ENCODE measurements at places on chromosomes 11 and 22.

DNA sequence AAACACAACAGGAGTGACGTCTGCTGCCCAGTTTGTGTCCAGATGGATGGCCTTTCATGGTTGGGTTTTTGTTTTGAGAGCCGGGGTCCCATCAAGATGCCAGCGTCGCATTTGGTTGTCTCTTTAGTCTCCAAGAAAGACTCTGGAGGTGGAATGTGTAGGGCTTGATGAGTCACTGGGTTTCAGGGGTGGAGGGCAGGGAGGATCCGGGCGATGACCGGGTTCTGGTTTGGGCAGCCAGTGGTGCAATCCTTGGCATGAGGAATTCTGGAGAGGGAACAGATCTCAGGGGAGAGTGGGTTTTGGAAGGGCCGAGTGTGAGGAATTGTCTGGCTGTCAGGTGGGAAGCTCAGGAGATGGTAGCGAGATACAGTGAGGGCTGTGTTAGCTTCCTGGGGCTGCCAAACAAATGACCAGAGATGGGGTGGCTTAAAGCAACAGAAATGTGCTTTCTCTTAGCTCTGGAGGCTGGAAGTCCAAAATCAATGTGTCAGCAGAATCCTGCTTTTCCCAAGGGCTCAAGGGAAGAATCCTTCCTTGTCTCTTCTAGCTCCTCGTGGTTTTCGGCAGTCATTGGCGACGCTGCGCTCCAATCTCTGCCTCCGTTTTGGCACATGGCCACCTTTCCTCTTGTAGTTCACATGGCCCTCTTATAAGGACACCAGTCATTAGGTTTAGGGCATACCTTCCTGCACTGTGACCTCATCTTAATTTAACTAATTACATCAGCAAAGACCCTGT lies 26.4 kb upstream of the PPFIA1 start:
- no peak for DNase-seq

DNA sequence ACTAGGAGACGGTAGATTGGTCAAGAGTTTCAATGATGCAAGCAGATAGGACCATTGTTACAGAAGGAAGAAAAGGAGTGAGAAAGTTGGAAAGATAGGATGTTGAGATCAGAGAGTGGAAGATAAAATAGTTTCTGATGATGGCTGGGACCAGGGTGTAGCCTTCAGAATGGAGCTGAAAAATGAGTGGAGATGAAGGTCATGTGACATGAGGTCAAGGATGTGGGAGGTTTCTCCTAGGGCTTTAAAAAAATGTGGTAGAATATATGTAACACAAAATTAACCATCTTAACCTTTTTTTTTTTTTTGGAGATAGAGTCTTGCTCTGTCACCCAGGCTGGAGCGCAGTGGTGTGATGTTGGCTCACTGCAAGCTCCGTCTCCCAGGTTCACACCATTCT lies 18.3 kb upstream of the PEX26 start:
- DNase-seq = no peak

DNA sequence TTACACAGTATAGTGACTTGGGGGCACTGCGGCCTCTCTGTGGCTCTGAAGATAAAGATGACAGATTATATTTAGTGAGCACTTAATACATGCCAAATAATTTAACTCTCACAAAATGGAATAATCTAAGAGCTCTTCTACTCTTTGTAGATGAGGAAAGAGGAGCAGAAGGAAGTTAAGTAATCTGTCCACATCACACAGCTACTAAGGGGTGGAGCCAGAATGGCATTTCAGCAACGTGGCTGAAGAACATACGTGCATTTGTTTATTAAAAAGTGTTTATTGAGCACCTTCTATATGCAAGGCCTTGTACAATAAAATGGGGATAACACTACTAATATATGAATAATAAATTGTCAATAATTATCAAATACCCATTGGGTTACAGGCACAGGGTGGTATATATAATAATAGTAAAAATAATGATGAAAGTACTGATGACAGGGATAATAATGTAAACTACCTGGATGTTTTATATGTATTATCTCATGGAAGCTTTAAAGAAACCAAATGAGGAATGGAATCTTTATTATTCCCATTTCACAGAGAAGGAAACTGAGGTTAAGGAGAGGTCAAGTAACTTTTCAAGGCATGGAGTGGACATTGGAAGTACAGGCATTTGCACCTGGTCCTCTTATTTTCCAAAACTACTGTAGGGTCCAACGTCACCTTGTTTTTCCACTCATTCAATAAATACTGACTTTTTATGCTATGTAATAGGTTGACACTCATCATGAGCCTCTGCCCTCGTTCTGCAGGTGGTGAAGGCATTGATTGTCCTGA lies 38.0 kb upstream of the IL17RA start:
- DNase-seq = no peak

GRCh38 chr11:2149864-2150847 lies 10.9 kb downstream of the INS start:
- DNase-seq = no peak

DNA sequence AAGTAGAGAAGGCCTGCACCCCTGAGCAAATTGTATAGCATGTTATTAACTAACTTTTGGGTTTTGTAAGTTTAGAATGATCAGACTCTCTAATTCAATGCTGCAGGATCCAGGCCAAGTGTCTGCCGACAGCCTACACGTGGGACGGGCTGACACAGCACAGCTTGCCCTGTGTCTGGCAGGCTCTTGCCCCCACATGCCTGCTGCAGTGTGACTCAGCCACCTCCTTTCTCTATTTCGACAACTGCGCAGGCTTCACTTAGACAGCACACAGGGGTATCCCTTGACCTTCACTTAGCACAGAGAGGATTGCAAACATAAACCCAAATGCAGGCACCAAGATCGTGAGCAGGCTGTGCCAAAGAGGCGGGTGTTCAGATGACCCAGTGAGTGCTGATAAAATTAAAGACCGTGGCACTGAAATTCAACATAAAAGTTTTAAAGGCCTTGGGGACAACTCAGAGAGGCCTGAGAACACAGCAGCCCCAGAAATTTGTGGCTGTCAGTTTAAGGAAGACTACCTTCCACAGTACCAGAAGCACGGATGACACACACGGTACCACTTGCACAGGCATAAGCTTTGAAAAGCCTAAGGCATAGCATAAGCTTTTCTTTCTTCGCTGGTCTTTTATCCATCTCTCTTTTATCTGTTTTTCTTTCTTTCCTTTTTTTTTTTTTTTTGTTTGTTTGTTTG lies 37.8 kb downstream of the SCN3B start:
- DNase-seq = no peak

DNA sequence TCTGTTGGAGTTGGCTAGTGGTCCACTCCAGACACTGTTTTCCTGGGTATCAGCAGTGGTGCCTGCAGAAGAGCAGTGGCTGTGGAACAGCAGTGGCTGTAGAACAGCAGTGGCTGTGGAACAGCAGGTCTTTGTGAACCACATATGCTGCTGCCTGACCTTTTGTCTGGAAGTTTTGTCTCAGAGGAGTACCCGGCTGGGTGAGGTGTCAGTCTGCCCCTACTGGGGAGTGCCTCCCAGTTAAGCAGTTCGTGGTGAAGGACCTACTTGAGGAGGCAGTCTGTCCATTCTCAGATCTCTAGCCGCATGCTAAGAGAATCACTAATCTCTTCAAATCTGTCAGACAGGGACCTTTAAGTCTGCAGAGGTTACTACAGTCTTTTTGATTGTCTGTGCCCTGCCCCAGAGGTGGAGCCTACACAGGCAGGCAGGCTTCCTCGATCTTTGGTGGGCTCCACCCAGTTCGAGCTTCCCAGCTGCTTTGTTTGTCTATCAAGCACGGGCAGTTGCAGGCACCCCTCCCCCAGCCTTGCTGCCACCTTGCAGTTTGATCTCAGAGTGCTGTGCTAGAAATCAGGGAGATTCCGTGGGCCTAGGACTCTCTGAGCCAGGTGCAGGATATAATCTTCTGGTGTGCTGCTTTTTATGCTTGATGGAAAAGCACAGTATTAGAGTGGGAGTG lies 89.1 kb upstream of the TRIM48 start:
- no peak for DNase-seq

- no peak for DNase-seq
These were observed 89.5 kb downstream of the WNT7B start for GRCh38 chr22:45887202-45888131.

GRCh38 chr11:130457623-130458409 lies 9.4 kb downstream of the ADAMTS15 start:
- DNase-seq = no peak

Measured in fibroblast of skin of left quadriceps (primary cell).